DMS79 (cell line): ENCODE measurements at places on chromosomes 4 and X.
A peak's percentile ranks its signal among the peaks of the same experiment; 100 is the strongest.

DNA sequence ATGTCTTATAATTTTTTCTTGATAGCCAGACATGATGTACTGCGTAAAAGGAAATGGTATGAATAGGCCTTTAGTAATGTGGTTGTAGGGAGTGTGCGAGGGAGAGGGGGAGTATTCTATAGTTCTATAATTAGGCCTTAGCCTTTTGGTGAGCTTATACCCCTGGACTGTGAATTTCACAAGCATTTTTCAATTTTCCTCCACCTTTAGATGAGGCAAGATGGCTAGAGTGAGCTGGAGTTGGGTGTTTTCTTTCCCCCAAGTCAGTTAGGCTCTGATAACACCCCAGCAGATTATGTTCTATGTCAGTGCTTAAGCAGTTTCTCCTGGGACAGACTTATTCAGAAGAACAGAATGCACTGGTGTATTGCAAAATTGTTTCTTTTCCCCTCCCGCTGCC, 210.2 kb upstream of the NPY2R start:
- DNase-seq = no peak

GRCh38 chrX:155179346-155179997, 36.8 kb upstream of the VBP1 start:
- no peak for DNase-seq

DNA sequence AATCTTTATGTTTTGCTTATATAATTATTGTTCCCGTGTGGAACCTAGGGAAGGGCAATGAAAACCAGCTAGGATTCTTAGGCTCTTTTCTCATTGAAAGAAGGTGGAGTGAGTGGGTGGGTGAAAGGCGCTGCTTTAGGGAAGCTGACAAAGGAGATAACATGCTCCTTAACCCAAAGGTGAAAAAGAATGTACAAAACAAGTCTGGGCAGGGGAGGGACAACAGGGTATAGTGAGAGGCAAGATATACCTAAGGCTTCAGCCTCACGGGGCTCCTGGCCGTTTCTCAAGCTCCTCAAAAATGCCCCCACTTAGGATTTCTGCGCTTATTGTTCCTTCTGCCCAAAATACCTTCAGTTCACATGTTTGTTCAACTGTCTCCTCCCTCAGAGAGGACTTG, 1.8 kb downstream of the SH2D1A start:
- no peak for DNase-seq

GRCh38 chr4:63316633-63317032, 1092.6 kb downstream of the TECRL start:
- no peak for DNase-seq

- no peak for DNase-seq
Observed at GRCh38 chrX:135985973-135986310, 707 bp downstream of the SLC9A6 start.

DNA sequence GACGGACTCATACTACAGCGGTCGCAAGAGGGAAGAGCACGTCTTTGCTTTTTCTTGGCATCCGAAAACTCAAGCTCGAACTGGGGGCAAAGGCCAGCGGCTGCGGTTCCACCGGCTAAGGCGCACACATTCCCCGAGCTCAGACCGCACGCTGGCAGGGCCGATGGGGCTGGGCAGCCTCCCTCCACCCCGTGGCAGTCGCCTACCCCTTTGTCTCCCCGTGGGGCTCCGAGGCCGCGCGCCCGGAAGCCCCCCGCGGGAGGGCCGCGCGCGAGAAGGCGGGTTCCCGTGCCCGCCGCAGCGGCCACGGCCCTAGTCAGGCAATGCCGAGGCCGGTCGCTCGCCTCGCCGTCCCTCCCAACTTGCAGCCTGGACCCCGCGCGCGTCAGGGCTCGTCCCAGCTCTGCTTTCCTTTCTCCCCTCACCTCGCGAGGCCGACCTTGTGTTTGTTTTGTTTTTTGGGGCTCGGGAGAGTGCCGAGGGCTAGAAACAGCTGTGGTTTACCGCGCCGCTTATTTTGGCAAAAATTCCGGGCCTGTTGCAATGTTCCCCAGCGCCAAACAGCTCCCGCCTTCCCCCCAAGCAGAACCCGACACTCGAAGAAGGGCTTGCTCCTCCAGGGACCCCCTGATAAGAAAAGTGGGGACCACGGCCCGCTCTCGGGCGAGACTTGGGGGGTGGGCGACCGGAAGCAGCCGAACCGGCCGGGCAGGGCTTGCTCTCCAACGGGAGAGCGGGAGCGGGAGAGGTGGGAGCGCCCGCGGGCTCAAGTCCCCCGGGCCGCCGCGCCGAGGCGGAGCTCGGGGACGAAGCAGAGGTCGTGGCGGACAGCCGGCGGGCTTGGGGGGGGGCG, 561 bp upstream of the N4BP2 start:
- peak; percentile 4 for DNase-seq

GRCh38 chrX:105999294-105999693, 39.2 kb downstream of the SERPINA7 start:
- no peak for DNase-seq

DNA sequence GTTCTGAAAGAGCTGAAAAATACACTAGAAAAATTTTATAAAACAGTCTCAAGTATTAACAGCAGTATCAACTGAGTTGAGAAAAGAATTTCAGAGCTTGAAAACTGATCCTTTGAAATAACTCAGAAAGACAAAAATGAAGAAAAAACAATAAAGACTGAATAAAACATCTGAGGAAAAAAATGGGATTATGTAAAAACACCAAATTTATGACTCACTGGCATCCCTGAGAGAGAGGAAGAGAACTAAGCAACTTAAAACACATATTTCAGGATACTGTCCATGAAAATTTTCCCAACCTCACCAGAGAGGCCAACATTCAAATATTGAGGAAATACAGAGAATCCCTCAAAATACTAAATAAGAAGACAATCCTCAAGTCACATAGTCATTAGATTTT, 22.9 kb downstream of the PABPC4L start:
- no peak for DNase-seq

- no peak for DNase-seq
Observed at GRCh38 chr4:2570551-2571222, 34.2 kb downstream of the FAM193A start.

- DNase-seq = no peak
Observed at GRCh38 chr4:71186257-71186565, 152.6 kb upstream of the SLC4A4 start.

DNA sequence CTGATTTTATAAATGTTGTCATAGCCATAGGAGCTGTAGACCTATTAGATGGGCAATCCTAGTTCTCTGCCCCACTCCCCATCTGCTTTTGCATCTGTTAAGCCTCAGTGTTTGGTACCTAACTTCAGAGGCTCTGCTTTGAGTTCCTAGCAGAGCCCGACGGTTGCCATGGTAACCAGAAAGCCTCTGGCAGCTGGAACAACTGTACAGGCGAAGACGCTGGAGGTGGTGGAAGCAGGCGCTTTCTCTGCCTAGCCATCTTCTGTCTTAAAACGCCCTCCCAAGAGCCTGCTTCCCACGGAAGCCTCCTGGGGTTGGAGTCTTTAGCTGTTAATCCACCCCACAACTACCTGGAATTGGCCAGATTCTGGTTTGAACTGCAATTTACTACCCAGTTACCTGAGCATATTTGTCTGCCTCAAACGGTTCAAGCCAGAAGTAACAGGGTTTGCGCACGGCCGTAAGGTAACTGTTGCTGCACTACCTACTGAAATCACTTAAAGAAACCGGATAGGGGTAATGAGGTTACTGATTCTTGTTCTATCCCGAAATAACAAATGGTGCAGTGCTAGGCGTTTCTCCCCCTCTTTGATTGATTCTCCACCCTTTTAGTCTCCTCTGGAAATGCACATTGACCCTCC, 1.0 kb upstream of the GABRG1 start:
- no peak for DNase-seq

GRCh38 chrX:66833426-66833825, 194.5 kb upstream of the EDA2R start:
- DNase-seq = no peak

DNA sequence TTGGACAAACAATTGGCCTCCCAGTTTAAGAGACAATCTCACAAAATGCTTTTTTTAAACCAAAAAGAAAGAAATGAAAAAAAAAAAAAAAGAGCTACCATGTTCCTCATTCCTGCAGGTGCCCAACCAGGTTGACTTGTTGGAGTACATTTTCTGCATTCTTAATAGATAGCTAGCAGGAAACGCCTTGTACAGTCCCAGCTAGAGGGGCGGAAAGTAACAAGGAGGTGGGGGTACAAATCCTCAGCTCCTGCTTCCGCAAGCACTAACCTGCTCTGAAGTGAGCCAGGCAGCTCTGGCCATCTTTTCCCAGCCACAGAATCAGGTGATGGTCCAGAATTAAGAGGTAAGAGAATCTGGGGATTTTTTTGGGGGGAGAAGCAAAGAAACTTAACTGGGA, at the start of gene VGLL1:
Gene VGLL1 (plus strand): TSS at position 265 of the 400 bp plus-strand sequence. CDS start 3,806 bp downstream, outside the sequence.
- no peak for DNase-seq

GRCh38 chrX:43556207-43556606, 99.9 kb upstream of the MAOA start:
- DNase-seq = no peak

DNA sequence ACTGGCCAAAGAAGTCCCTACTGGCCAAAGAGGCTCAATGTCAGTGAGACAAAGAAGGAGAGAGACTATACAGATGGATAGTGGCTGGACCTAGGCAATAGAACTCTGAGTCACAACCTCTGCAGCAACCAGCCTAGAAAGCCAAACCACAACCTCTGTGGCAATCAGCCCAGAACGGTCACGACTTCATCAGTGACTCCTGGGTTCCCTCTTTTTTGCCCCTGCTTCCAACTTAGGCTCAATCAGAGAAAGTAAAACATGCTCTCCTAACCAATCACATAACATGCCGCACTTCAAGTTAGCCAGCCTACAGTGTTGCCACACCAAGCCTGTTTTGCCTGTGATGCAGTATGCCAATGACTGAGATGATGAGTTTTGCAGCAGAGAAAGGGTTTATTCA, 203.4 kb downstream of the ANAPC10 start:
- DNase-seq = no peak

DNA sequence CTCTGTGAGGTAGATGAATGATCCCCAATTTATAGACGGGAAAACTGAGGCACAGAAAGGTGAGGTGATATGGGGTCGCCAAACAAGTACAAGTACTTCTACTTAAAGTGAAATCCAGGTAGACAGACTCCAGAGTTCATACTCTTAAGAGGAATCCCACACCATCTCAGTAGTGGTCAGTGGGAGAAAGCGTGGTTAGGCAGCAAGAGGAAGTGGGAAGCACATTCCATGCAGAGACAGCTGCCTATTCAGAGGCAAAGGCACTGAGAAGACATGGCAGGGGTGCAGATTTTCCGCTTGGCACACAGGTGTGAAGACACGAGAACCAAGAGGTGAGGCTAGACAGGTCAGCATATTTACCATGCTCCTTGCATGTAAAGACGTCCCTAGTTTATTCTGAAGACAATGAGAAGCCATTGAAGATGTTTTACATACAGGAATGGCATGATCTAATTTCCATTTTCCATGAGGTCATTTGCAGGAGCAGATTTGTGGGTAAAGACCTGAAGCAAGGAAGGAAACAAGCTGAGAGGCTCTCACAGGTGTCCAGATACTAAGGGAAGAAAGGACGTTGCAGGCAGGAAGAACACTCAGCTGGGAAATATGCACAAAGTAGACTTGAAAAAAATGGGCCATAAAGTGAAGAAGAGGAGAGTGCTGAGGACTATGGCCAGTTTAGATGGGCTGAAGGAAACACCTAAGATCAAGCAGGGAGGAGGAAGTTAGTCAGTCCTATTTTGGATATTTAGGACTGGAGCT, 17.3 kb upstream of the CLNK start:
- DNase-seq = no peak

GRCh38 chr4:177478496-177478895, 36.3 kb upstream of the AGA start:
- DNase-seq = no peak

DNA sequence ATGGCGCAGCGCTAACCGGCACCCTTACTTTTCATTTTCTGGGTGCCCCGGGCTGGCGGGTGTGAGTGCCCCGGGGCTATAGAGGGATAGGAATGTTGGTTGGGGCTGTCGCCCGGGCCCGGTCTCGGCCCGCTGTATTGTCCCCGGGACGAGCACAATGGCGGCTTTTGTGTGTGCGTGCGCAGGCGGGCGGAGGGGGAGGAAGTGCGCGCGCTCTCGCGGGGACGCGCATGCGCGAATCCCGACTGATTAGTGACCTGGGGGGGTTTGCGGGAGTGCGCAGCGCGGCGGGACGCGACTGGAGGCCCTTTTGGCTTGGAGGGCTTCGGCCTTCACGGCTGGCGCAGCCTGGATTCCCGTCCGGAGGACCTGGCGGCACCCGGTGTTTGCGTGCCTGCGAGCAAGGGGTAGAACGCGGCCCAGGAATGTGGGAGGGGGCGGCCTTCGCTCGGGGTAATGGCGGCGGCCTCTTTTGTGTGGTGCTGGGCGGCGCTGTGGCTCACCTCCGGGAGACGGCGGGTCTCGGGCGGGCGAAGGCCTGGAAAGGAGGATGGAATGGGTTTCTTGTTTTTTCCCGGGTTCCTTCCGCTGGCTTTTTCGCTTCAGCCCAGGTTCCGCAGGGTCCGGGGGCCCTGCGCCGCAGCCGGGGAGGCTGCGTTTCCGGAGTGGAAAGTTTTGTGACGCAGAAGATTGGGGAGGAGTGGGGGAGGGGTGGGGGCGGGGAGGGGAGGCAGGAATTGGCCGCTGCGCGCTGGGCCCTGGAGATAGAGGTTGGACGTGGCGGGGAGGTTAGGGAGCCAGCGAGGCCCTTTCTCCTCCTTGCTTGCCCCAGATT, 618 bp downstream of the DDX3X start:
- DNase-seq = no peak

DNA sequence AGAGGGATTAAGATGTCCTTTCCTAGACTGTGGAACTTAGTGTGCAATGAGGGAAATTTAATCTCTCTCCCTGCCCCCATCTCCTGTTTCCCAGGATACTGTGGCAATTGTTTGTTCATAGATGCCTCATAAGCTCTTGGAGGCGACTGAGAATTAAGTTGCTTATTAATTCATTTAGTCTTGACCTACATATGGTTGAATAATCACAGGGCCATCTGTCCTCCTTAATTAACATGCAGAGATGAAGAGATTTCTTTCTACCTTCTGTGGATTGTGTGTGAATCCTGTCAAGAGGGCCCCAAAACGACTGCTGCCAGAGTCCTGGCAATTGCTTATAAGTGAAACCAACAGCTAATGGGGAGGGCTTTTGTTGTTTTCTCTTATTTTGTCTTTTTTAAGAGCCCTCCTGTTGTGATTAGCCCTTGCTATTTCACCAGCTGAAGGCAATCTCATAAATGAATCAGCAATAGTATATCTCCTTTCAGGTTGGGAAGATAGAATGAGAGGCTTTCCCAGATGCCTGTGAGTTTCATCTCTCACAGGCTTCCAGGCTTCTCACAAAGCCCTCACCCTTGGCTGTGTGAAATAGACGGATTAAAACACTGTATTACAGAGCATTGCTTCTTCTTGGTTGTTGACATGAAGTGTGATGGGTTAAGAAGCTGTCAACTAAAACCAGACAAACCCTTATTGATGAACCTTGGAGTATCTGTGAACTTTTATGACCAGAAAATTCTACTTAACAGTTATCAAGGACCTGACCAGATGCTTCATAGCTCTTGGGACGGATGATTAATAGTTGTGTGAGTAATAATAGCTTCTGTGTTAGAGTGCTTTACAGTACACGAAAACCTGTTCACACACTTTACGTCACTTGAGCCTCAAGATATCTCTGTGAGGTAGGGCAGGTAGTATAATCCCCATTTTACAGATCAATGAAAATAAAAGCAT, 58.5 kb downstream of the PGRMC2 start:
- peak; percentile 14 for DNase-seq
